CD4-positive, alpha-beta T cell (primary cell): ENCODE measurements at places on chromosomes 11 and 22.

DNA sequence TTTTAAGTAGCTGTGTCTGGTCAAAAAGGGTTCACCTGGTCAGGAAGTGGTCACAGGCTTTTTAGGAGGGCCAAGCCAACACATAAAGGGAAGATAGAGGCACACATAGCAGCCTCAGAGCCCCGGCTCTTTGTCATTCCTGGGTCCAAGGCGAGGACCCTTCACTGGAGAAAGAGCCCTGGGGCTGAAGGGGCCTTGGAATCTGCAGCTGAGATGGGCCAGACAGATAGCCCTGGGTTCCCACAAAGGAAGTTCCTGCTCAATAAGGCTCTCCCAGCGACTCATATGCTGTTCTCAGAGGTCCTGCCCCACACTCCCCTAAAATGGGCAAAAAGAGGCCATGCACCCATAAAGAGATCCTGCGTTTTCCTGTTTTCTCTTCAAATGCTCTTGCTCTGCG, 77.7 kb downstream of the LINC01488 start:
- DNase-seq = no peak

DNA sequence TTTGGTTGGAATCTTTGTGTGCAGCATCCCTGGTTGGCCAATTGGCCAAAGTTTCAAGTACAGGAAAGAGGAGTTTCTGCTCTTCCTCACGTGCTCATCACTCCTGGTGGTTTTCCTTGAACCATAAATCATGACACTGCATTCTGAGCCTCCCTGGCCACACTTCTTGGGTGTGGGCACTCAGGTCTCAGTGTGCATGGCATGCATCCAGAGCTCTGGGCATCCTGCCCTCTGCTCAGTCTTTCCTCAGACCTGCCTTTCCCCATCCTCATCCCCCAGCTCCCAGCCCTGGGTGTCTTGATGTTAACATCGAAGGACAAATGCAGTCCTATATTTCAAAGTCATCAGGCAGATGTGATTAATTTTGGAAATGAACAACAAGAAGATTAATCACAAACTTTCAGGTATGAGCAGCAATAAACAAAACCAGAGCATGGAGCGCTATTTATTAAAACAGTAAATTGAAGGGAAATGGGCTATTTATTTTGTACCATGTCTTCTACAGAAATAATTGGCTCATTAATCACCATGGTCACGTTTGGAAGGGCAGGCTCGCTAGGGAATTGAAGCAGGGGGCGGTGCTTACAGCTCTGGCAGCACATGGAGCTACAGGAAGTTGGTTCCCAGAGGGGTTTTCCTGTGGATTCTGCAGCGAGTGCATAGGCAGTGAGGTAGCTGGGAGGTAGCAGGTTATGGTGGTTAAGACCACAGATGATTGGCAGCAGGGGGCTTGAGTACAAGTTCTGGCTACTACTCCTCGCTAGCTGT, 89.6 kb downstream of the CSNK2A3 start:
- DNase-seq = no peak

DNA sequence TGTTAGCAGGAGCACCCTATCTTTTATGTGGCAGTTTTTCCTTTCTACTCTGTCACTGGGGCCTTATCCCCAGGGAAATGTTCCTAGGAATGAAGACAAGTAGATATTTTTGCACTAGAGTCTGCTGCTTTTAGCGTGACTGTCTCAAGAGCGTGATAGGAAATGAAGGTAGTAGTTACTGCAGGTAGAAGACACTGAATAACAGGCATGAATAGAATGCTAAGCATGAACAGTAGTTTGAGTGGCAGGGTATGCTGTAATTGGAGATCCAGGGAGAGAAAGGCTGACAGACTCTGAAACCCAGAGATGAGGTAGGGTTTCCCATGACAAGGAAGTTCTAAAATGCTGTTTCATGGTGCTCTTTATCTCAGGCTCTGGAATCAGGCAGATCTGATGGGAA, 475.1 kb downstream of the NELL1 start:
- DNase-seq = no peak

DNA sequence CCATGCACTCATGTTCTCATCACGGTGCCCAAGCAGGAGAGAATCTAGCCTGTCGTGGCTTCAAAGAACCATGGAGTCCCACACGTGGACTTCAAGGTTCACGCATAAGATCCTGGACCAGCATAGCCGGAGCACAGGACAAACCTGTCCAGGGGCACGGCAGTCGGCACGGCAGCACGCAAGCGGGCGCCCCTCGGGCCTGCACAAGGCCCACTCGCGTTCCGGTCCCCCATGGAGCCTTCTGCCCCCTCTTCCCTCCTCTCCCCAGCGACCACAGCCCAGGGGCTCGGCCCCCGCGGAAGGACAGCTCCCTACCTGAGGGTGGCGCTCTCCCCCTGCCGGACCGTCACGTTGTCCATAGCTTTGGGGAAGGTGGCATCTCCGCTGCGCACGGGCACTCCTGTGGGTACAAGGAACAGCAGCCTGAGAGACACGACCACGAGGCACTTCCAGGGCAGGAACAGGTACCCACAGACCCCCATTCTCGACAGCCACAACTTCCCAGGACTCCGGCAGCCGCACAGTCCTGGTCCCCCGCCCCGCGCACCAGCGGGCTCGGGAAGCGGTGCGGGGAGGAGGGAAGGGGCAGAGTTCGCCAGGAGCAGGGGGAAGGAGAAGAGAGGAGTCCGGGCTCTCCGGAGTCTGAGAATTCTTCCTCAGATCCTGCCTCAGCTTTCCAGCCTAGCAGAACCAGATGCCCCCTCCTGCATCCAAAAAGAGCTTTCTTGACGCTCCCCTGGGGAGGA, 589.5 kb downstream of the OPCML start:
- DNase-seq = no peak

DNA sequence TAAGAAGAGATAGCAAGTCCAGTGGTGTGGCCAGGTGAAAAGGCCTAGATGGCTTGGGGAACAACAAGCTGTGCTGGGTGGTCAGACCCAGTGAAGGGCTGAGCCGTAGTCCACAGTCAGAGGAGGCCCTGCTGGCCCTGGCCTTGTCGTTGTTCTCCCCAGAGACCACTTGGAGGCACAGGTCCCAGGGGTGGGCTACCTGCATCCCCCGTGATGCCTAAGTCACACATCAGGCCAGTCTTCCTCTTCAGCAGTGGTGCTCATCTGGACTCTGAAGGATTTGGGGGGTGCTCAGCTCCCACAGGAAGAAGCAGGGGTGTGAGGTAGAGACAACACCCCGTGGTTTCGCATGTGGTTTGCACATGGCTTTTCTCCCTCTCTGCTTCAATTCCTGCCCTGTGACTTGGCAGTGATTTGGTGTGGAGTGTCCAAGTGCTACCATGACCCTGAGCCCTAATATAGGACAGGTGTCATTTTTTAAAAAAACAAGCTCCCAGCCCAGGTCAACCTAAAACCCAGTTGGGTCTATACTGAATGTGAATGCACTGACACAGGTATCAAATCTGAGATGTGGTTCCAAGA, 51.0 kb downstream of the ALX4 start:
- DNase-seq = no peak

DNA sequence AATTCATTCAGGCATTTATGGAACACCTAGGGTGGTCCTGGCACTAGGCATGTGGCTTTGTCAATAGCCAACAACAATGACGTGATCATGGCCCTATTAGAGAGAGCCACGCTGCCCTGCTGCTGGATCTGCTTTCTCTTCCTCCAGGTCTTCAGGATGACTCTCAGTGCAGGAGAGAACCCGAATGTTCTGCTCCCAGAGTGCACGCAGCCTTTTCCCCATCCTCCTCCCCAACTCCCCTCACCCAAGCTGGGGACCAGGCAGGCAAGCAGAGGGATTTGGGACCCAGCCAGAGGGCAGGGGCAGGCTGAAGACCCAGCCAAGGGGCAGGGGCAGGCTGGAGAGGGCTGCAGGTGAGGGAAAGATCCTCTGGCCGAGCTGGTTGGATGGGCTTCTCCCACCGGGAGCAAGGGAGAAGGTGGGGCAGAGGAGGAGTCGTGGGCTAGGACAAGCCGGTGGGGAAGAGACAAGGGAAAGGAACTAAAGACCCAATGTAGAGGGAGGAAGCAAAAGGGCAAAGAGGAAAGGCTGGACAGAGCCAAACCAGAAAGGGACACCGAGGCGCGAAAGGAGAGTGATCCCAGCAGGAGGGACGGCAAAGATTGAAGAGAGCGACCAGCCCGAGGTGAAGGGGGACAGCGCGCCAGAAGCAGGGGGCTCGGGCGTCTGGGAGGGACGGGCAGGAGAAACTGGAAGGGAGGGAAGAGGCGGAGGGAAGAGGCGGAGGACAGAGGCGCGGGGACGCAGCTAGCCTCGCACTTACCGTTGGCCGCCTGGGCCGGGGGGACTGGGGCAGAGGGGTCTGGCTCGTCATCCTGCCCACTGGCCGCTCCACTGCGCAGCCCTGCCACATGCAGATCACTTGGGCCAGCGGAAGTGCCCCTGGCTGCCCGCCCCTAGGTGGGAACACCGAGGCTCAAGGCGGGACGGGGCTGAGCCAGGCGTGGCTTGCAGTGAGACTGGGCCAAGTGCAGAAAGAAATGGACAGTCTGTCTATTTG, at the start of gene KCTD14:
Gene KCTD14 (minus strand): TSS at position 880 of the 1,000 bp plus-strand sequence. CDS start 27 bp downstream, at position 853.
- no peak for DNase-seq

GRCh38 chr22:37433786-37434185, 6.5 kb upstream of the ELFN2 start:
- DNase-seq = no peak

DNA sequence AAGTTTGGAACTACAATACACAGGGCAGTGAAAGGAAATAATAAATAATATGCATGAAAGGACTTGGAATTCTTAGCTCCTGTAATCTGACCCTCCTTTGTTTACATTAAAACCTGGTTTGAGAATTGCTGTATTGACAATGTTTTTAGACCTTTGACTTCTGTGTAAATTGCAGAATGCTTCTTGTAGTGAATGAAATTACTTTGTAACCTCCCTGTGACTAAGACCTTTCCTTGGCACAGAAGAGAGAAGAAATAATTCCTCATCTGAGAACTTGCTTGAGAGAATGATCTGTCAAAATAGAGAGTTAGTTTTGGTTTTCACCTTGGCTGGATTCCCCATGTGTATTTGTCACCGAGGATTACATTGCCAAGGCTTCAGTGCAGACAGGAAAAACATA, 640.0 kb upstream of the ANO5 start:
- DNase-seq = no peak

- no peak for DNase-seq
Observed at GRCh38 chr11:128488471-128488870, 98.9 kb downstream of the ETS1 start.
